ENCODE measurements at places on chromosomes 1 and 21. TPM values are rescaled to one million over a fixed set of nuclear protein-coding genes. Genes with fewer than 3 reads are reported as not detected.
A peak's percentile ranks its signal among the peaks of the same experiment; 100 is the strongest.

DMRTA2 gene
- not detected for total RNA-seq

SPRR4 gene
- total RNA-seq: not detected

JAM2 gene
- total RNA-seq: 38.6 TPM

KRTAP12-2 gene
- total RNA-seq: not detected

GUCA2B gene
- total RNA-seq: not detected

TMPRSS15 gene
- not detected for total RNA-seq

CD48 gene
- total RNA-seq: 21.5 TPM

PIK3C2B gene
- 47.3 TPM for total RNA-seq

HTR6 gene
- not detected for total RNA-seq

RGS13 gene
- total RNA-seq: 4.7 TPM

DNA sequence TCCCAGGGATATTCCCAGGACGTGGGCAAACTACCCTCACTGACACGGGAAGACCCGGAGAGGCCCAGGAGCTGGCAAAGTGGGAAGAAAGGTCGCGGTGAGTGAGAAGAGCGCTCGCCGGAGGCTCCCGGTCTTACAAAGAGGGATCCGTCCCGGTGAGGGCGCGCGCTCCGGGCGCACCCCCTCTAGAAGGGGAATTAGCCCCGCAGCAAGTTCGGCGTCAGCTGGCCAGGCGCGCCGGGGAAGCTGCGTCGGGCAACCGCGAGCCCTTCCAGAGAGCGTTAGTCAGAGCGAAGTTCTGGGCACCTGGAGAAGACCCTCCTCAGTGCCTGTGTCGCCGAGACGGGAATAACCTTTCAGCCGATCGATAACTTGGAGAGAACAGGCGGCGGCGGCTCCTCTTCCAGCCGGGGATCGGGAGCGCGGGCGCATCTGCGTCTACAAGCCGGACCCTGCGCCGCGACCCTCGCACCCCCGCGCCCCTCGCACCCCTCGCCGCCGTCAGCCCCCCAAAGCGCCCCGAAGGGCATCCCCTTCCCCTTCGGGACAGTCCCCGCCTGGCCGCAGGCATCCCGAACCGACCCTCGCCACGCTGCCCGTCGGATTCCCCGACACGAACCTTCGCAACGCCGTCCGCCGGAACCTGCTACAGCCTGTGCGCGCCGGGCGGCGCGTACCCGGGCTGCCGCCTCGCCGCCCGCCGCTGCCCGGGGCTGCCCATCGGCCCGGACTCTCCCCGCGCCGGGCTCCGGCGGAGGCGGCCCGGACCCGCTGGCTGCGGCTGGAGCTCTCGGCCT lies 485 bp downstream of the SIPA1L2 start:
- peak; percentile 77 for DNase-seq
- H3K27ac ChIP-seq: peak overlapping the region; percentile 66
- H3K4me1 ChIP-seq: peaks cover 41% of the 10 kb centered on the region
- H3K36me3 ChIP-seq: no peaks in the 10 kb centered on the region
- H3K4me3 ChIP-seq: peak overlapping the region; percentile 81

- H3K4me1 ChIP-seq: no peaks in the 10 kb centered on the region
- no peaks in the 10 kb centered on the region for H3K36me3 ChIP-seq
- no peak for DNase-seq
- H3K27ac ChIP-seq: no peak overlapping the region
- no peak overlapping the region for H3K4me3 ChIP-seq
Measured at GRCh38 chr21:24870633-24871032, 736.6 kb downstream of the MRPL39 start.

GRCh38 chr1:75136921-75137641 lies 2.9 kb downstream of the LHX8 start:
- H3K4me3 ChIP-seq: no peak overlapping the region
- no peaks in the 10 kb centered on the region for H3K36me3 ChIP-seq
- peaks cover 12% of the 10 kb centered on the region for H3K4me1 ChIP-seq
- peaks cover 92% of the 10 kb centered on the region for H3K27me3 ChIP-seq
- DNase-seq: no peak
- H3K27ac ChIP-seq: no peak overlapping the region

GRCh38 chr1:210464519-210465039 lies 135.9 kb downstream of the HHAT start:
- H3K4me1 ChIP-seq: no peaks in the 10 kb centered on the region
- H3K27me3 ChIP-seq: no peaks in the 10 kb centered on the region
- H3K36me3 ChIP-seq: no peaks in the 10 kb centered on the region

GRCh38 chr1:201785291-201785690 lies 43.7 kb upstream of the IPO9 start:
- H3K27me3 ChIP-seq: no peaks in the 10 kb centered on the region
- H3K4me1 ChIP-seq: peaks cover 19% of the 10 kb centered on the region
- no peak overlapping the region for H3K27ac ChIP-seq
- H3K4me3 ChIP-seq: no peak overlapping the region
- H3K36me3 ChIP-seq: peaks cover 56% of the 10 kb centered on the region
- no peak for DNase-seq

DNA sequence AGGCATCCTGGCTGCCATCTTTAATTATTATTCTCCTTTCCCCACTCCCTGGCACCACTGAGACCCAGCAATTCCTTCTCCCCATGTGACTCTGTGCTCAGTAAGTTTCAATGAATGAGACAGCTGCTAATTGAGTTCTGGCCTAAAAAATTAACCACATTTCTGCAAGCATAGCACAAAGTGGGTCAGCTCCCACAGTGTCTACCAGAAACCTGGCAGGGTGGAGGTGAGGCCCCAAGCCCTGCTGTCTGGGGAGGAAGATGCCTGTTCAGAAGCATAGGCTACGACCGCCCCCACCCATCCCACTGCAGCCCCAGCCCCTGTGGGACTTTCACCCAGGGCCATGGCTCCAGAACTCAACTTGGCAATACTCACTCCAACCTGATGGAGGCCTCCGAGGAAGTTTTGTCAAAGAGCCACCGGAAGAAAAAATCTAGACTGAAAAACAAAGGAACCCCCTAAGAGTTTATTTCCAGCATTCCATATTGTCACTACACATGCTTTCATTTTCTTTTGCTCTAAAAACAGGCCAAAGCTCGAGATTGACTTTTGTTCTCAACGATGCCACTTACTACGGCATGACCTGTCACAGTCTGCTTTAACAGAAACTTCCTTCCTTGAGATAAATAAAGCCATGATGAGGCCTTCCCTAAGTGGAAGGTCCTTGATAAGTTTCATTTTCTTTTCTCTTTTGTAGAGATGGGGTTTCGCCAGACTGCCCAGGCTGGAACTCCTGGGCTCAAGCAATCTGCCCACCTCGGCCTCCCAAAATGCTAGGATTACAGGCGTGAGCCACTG lies 26.5 kb downstream of the TMEM63A start:
- peaks cover 9% of the 10 kb centered on the region for H3K4me1 ChIP-seq
- no peak for DNase-seq
- H3K36me3 ChIP-seq: peaks cover 84% of the 10 kb centered on the region
- no peaks in the 10 kb centered on the region for H3K27me3 ChIP-seq
- H3K27ac ChIP-seq: peak overlapping the region; percentile 55

DNA sequence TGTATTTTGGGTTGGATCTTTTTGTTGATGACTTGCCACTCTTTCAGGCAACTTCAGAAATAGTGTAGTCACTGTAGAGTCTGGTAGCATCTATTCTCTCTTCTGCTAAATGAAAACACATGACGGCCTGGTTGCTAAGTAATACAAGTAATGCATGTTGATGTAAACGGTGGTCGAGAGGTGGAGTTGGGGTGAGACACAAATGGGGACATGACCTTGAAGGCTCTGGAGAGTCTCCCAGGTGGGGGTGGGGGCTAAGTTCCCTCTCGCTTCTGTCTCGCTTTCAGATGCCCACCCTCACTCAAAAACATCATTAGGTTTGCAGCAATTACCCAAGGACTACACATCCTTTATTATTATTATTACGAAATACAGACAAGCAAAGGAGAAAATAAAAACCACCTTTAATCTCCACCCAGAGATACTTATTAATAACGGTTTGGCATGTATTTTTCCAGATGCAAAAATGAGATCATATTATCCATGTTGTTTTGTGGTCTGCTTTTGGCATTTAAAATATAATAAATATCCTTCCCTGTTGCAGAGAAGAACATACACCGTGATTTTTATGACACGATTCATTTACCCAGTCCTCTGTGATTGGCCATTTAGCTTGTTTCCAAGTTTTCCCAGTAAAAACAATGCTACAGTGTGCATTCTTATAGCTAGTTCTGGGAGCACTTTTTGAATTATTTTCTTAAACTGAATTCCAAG lies 138.1 kb downstream of the MIS18A start:
- DNase-seq: no peak
- H3K4me3 ChIP-seq: no peak overlapping the region
- H3K4me1 ChIP-seq: no peaks in the 10 kb centered on the region
- H3K27ac ChIP-seq: no peak overlapping the region
- no peaks in the 10 kb centered on the region for H3K27me3 ChIP-seq

GRCh38 chr1:220224611-220225124 lies 47.6 kb downstream of the RAB3GAP2 start:
- H3K36me3 ChIP-seq: peaks cover 12% of the 10 kb centered on the region
- no peaks in the 10 kb centered on the region for H3K27me3 ChIP-seq
- no peak overlapping the region for H3K4me3 ChIP-seq
- H3K27ac ChIP-seq: no peak overlapping the region
- no peak for DNase-seq
- H3K4me1 ChIP-seq: peaks cover 6% of the 10 kb centered on the region

DNA sequence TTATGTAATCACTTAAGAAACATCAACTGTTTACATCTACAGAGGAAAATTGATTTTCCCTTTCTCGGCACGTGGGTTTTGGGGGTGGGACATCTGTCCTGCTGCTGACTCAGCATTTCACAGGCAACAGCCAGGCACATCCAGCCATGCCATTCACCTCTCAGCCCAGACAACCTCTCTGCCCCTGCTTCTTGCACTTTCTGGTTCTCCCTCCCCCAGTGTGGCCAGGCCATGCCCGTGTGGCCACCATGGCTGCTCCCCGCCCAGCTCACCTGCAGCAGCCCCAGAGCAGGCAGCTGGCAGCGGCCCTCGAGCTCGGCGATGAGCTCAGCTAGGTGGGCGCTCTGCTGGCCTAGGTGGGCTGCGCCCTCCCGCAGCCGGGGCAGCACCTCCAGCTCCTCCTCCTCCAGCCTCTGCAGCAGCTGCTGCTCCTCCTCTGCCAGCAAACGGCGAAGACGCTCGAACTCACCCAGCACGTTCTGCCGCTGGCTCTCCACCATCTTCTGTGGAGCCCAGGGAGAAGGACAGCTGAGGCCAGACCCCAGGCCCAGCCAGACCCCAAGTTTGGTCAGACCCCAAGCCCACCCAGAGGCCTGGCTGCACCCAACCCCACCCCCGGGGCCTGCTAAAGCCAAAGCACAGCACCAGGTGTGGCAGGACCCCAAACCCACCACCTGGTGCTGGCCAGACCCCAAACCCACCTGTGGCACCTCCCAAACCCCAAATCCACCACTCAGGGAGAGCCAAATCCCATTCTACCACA lies 5.8 kb downstream of the TRIM11 start:
- H3K36me3 ChIP-seq: peaks cover 54% of the 10 kb centered on the region
- no peak overlapping the region for H3K4me3 ChIP-seq
- H3K27me3 ChIP-seq: no peaks in the 10 kb centered on the region
- no peak overlapping the region for H3K27ac ChIP-seq
- DNase-seq: peak; percentile 49

DNA sequence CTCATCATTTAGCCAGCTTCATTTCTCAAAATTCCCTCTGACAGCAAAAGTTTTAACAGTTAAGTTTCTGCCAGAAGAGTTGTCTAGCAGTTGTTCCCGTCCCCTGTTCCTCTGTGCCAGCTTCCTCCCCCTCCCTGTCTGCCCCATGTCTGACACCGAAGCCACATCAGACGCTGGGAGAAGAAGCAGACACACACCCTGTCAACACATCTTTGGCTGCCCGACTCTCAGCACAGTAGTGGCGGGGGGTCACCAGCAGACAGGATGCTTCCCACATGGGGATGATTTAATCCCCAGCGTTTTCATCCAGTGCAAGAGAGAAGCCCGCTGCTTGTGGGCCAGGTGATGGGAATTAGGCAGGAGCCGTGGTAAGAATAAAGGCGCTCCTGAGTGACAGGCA lies 379.4 kb upstream of the RUNX1 start:
- peak; percentile 69 for DNase-seq
- no peak overlapping the region for H3K4me3 ChIP-seq
- H3K27ac ChIP-seq: peak overlapping the region; percentile 7
- peaks cover 4% of the 10 kb centered on the region for H3K27me3 ChIP-seq
